ENCODE measurements at places on chromosomes 3 and 15.

GRCh38 chr3:170274641-170275040 lies 52.4 kb downstream of the PRKCI start:
- no peak for DNase-seq

GRCh38 chr15:47870300-47870955 lies 153.1 kb downstream of the SEMA6D start:
- DNase-seq: no peak

GRCh38 chr3:27360113-27361078 lies 8.8 kb downstream of the NEK10 start:
- no peak for DNase-seq

DNA sequence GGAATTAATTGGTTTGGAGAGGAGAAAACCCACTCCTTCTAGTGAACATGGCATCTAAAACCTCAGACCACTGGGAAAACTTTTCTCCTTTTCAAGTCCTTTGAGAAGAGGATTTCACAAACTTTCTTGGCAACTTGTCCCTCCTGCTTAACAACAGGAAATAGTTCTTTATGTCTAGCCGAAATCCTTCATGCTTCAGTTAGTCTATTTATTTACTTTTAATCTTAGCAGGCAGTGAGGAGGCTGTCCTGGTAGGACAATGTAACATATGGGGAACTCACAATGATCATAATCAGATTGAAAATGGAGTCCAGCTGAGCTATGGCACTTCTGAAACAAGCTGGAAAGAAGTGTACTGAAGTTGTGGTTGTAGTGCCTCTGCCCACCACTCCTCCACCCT lies 50.6 kb downstream of the KY start:
- no peak for DNase-seq

GRCh38 chr3:190968616-190969015 lies 106.1 kb upstream of the GMNC start:
- no peak for DNase-seq

DNA sequence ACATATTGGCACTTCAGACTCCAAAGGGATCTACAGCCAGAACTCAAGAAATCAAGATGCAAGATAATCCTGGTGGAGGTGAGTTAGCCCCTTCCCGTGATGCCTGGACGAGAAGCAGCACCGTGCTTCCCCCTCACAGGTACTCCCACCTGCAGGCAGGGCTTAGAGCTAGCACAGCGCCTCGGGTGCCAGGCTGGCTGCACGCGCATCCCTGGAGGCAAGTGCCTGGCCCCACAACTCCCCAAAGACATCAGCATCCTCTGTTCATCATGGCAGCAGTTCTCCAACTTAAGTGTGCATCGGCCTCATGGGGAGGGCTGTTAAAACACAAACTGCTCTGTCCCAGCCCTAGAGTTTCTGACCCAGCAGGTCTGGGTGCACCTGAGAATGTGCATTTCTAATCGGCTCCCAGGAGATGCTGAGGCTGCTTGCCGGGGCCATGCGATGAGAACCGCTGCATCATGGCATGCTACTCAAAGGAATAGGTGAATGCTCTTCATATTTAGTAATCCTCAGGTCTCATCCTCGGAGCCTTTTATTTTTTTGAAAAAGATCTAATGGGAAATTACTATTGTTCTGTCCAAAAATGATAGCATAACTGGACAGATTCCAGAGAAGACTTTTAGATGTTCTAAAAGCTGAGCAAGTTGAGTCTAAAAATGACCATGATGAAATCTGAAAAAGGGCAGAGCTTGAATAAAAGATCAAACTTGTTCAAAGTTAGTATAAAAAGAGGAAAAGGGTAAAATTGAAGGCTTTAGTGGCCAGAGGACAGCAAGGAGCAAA lies 244.2 kb downstream of the ADAMTS17 start:
- no peak for DNase-seq

- no peak for DNase-seq
These were observed 65.8 kb upstream of the ZBTB38 start for GRCh38 chr3:141302364-141303141.

GRCh38 chr3:53114412-53115074 lies 15.7 kb downstream of the RFT1 start:
- DNase-seq: no peak

DNA sequence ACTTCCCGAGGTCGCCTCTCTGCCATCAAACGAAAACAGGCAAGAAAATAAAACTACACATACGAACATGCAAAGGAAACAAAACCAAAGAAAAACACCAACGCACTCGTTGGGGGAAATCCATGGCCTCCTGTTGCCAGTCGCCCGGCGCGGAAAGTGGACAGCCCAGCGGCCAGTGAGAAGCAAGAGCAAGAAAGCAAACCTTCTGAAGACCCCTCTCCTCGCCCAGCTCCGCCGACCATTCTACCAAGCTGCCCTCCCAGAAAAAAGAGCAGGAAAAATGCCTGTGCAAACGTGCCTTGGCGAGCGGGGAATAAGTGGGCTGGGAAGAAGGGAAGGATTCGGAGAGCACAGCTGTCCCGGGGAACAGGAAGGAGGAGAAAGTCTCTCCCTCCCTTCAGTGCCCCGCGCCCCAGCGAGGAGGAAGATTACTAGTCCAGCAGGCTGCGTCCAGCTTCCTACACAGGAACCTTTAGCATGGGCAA lies 802 bp upstream of the NECTIN3 start:
- peak; percentile 22 for DNase-seq

DNA sequence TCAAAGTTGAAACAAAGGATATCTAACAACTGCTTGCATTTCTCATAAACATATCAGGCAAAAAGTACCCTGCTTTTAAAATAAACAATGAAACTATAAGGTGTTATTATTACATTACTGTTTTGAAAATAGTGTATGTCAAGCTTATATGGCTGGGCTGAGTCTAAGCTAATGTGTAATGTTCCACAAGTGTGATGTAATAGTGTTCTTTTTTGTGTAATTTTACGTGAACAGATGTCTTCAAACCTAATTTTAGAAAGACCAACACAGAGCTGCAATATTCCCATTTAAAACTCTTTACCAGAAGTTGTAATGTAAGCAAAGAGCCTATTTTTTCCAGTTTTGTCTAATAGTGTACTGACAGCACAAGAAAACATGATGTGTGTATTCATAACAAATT lies 34.0 kb downstream of the MINDY2 start:
- no peak for DNase-seq

DNA sequence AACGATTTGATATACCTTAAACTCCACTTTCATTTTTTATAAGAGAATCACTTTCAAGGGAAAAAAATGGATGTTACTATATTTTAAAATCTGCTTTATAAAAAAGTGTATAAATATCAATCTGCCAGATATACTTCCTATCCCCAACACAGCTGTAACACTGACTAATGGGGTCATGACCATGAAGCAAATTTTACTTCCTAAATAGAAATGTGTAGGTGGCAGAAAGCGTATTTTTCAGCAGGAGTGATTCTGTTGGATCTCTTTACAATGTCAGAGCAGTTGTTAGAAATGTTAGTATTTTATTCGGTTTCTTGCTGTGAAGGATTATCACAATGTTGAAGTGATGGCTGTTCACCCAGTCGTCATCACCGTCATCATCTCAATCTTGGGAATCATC lies 5.5 kb upstream of the C15orf40 start:
- no peak for DNase-seq

DNA sequence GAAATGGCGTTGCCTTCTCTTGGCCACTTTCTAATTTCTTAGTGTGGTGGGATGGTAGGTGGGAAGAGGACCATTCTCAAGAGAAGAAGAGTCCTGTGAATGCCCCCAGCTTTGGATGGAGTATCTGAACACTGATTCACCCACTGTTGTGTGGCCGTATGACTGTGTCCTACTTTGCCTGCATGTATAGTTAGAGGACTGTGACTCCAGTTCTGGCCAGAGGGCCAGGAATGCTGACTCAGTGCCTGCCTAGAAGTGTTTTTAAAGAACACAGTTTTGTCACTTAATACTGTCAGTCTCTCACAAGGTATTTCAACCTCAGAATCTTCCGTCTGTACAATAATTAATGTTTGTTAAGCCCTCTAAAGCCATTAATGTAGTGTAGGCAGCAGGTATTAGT lies 2.1 kb downstream of the SEC61A1 start:
- no peak for DNase-seq

DNA sequence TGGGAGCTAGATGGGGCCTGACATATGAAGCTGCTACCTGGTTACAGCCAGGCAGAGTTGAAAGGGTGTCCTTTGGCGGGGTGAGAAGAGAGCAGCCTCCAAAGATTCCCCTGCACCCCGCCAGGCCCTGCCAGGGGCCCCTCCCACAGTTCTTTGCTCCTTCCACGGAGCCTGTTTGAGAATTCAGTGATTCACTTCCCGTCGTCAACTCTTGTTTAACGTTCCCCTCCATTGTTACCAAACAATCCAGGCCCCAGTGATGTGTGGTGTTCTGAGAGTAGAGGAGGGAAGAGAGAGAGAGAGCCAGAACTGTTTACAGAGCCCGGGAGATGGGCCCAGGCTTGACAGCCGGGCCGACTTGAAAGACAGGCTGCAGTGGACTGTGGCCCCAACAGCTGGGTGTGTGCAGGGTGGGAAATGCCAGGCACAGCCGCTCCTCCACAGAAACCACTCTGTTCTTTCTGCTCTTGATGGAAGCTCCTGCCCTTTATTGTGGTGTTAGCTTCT lies 81.5 kb downstream of the SMAD3 start:
- DNase-seq: peak; percentile 32
